ENCODE measurements at places on chromosomes 16 and 17.

DNA sequence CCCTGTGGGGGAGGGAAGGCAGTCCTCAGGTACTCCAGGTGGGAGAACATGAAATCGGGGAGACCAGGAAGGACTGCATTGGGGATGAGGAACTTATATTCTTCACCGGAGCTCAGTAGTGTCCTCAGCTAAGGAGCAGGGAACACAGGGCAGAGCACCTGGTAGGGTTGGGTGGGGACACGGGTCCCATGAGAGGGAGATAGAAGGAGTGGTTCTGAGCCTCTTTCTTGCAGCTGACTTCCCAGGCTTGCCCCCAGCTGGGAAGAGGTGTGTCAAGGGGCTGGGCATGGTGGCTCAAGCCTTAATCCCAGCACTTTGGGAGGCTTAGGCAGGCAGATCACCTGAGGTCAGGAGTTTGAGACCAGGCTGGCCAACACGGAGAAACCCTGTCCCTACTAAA, 2.1 kb downstream of the FHOD1 start:
- no peak for DNase-seq

DNA sequence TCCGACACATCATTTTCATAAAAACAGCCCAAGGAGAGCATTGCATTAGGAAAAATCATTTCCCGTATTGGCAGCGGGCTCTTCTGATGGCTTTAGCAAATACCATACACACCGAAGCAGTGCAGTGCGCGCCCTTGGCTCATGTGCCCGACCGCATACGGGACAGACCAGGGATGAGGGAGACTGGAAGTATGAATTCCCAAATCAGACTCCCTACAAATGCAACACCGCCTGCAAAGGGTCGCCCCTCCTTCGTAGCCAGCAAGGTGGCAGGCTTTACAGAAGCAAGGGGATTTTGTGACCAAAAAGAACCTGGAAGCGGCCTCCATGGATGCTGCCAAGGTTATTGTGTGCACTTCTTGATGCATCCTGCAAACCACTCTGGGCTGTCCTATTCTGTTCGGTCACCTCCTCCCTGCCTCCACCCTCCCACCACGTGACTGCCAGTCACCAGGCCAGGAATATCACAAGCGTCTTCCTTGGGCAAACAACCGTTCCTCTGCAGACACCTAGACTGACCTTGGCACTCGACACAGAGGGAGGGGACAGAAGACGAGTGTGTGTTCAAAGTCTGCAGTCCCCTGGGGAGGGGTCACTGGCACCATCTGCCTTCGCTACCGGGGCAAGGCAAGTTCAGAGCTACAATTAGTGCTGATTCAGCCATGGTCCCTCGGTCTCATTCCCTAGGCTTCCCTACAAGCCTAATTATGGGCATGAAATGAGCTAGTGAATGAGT, 460.4 kb downstream of the SLC39A11 start:
- peak; percentile 85 for DNase-seq

- no peak for DNase-seq
Observed at GRCh38 chr16:59688006-59688405, 953.9 kb upstream of the GOT2 start.

GRCh38 chr17:46895171-46895570, 27.8 kb upstream of the GOSR2 start:
- DNase-seq: no peak

- no peak for DNase-seq
Observed at GRCh38 chr16:66517586-66518263, 32.2 kb downstream of the TK2 start.

GRCh38 chr16:85380905-85381737, 232.0 kb upstream of the GSE1 start:
- no peak for DNase-seq

DNA sequence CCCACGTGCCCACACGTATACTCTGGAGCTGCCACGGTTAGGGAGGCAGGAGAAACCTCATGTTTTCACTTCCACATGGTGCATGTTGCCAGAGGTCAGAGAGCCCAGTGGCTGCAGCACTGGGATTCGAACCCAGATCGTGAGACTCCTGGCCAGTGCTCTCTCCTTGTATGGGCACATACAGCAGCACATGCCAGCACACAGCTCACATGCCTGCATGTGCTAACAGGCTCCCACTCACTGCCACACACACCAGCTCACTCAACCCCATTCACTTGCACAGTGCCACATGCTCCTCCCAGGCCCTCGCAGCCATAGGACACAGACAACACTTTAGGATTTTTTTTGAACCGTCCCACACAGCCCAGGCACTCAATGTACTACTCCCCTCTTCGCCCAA, 49.5 kb upstream of the MRPS23 start:
- DNase-seq: no peak

- no peak for DNase-seq
Observed at GRCh38 chr17:72485596-72485995, 364.8 kb downstream of the SOX9 start.

- DNase-seq: no peak
Observed at GRCh38 chr16:71459510-71459909, 2.5 kb downstream of the ZNF23 start.

GRCh38 chr17:30312226-30312625, 20.5 kb upstream of the BLMH start:
- peak; percentile 86 for DNase-seq

DNA sequence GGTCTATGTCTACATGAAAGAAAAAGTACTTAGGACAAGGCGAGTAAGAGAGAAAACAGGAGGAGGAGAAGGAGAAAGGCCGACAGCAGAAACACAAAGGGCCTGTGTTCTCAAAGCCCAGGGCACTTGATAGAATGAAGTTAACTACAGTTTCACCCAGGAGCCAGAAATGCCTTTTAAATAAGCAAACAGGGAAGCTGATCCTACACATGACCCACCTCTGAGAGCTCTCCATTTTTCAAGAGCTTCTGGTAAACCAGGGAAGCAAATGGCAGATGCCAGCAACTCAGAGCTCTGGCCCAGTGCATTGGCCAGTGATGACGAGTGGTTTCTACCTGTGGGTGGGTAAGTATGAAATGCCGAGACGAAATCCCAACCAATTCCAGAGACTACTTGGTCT, 163.4 kb downstream of the ZFHX3 start:
- peak; percentile 31 for DNase-seq

- DNase-seq: no peak
Observed at GRCh38 chr17:7137171-7137943, 22.7 kb upstream of the ASGR2 start.
